ENCODE measurements at places on chromosomes 2 and 18. TPM values are rescaled to one million over a fixed set of nuclear protein-coding genes. Genes with fewer than 3 reads are reported as not detected.

The SEMA4C gene
- total RNA-seq = 56.9 TPM

GRCh38 chr2:177817300-177817699 lies 255.3 kb downstream of the PDE11A start:
- no peak overlapping the region for H3K27ac ChIP-seq
- H3K27me3 ChIP-seq = no peaks in the 10 kb centered on the region
- no peaks in the 10 kb centered on the region for H3K4me1 ChIP-seq
- no peaks in the 10 kb centered on the region for H3K36me3 ChIP-seq
- H3K4me3 ChIP-seq = no peak overlapping the region

GRCh38 chr2:186995092-186995491 lies 146.1 kb upstream of the ZSWIM2 start:
- H3K27me3 ChIP-seq = no peaks in the 10 kb centered on the region
- no peak overlapping the region for H3K4me3 ChIP-seq
- H3K4me1 ChIP-seq = no peaks in the 10 kb centered on the region
- H3K27ac ChIP-seq = no peak overlapping the region

- H3K27ac ChIP-seq = no peak overlapping the region
- no peak overlapping the region for H3K4me3 ChIP-seq
- no peaks in the 10 kb centered on the region for H3K27me3 ChIP-seq
Observed at GRCh38 chr2:119440873-119441272, 9.2 kb downstream of the TMEM37 start.

- no peaks in the 10 kb centered on the region for H3K4me1 ChIP-seq
- H3K36me3 ChIP-seq = no peaks in the 10 kb centered on the region
- no peak overlapping the region for H3K27ac ChIP-seq
- no peak for DNase-seq
- no peaks in the 10 kb centered on the region for H3K27me3 ChIP-seq
Observed at GRCh38 chr2:175251425-175252041, 70.0 kb upstream of the ATP5MC3 start.

The SESTD1 gene
- total RNA-seq = 15.4 TPM

DNA sequence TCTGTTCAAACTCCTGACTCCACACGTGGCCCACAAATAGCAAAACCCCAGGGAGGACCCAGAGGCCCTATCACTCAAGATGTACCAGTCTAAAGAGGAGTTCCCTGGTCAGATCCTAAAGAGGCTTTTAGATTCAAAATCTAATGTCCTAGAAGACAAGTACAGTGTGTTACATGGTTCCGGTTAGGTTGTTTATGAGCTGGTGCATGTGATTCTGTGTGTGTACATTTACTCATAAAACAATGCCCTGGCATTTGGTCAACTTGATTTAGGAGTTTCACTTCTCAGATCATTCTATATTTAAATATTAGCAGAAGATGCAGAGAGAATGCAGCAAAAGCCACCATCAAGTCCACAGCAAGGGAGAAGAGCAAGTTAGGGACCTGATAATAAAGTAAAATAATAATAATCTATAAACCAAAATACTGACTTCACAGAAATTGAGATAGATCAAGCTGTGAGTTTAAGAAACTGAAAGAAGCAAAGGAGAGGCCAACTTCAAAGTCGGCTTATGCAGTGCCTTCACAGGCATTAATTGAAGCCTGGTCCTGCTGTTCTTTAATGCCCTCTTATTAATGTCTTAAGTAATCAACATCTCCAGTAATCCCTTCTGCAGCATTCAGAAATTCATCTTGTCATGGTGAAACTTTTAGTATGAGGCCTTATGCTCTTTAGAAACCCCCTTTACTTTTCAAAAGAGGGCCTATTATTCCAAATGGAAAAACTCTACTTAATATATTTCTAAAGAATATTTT lies 4.2 kb upstream of the AP1S3 start:
- no peak overlapping the region for H3K27ac ChIP-seq
- no peak overlapping the region for H3K4me3 ChIP-seq
- H3K4me1 ChIP-seq = no peaks in the 10 kb centered on the region
- no peaks in the 10 kb centered on the region for H3K36me3 ChIP-seq
- DNase-seq = no peak

The SLC5A7 gene
- not detected for total RNA-seq
